ENCODE measurements at places on chromosomes 5 and 9.

DNA sequence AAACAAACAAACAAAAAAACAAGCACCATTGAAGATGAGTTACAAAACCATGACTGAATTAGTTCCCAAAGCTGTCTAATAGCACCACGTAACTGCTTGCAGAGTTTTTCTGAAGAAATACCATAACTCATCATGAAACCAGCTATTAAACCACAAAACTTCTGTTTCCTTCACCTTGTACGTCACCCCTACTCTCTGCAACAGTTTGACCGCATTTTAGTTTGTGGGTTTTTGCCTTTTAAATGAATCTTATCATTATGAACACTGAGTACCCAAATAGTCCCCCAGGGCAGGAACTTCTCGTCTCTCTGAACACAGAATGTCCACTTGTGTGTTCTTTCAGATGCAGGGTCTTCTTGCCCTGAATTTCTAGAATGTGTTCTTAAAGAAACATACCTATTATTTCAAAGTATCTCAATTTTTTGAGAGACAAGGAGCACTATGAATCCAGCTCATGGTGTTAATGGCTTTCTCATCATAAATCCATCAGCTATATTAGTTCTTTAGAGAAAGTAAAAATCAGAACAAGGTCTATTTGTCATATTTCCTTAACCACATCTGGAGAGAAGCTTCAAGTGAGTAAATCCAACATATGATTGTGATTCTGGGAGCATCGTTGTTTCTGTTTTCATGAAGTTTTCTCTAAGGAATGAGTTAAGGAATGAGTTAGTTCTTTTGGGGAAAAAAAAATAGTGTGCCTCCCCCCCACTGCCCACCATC is 210.6 kb downstream of the AUH start:
- no peak for DNase-seq

DNA sequence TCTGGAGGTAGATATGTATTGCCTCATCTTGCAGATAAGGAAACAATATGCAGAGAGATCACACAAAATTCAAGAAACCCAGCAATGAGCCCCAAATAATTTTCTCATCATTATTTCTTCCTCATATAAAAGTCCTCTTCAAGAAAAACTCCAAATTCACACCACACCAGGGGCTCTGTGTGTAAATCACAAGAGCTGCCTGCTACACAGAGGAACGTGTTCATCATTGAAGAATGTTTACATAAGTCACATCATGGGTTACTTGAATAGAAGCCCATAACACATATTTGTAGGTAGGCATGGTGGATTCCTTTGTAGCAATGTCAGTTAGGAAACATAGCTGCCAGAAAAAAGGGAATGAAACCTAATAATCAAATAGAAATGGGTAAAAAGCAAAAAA is 308.1 kb upstream of the TLE4 start:
- DNase-seq, result no peak

DNA sequence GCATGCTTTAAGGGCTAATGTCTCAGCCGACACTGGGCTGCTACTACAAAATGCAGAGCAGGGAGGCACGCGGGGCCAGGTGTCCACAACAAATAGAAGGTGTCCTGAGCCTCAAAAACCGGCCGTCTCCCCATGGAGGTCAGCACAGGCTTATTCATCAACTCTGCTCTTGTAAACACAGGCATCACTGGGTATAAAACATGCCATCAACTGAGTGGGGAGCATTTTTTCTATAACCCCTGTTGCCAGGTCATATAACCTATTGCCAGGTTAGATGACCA is 271.6 kb downstream of the AUH start:
- DNase-seq, result no peak

GRCh38 chr9:120787933-120788332 is 5.3 kb downstream of the FBXW2 start:
- DNase-seq, result no peak

DNA sequence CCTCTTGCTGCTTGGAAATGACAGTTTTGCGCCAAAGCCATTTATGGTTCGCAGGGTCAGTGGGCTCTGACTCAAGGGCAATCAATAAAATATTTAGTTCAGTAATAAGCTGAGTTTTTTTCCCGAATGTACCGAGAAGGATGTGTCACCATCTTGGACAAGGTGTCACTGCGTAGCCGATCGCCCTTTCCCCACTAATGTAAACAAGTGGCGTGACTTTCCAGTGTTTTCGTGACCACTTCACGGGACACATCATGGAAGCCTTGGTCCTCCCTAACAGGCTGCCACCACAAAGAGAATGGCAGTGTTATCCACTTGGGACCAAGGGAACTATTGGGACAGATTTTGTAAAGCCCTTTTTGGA is 16.4 kb downstream of the ISL1 start:
- DNase-seq, result no peak

GRCh38 chr9:130264414-130265350 is 878 bp upstream of the HMCN2 start:
- DNase-seq, result no peak
